SJSA1 (cell line): ENCODE measurements at places on chromosomes 7 and 10.

DNA sequence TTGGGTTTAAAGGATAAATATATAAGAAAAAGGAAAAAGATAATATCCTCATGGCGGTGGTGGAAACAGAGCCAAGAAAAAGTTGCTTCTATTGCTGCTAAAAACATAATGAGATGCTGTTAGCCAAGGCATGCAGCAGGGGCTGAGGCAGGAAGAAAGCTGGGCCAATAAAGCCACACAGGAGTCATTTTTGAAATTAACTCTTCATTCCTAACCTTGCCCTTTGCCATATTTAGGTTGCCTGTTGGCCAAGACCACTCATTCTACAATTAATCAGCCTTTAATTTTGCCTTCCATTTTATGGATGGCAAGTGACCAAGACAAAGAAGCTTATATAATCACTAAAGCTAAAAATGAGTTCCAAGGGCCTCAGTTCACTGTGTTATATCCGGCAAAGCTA, 58.2 kb downstream of the ARMH3 start:
- no peak for DNase-seq

DNA sequence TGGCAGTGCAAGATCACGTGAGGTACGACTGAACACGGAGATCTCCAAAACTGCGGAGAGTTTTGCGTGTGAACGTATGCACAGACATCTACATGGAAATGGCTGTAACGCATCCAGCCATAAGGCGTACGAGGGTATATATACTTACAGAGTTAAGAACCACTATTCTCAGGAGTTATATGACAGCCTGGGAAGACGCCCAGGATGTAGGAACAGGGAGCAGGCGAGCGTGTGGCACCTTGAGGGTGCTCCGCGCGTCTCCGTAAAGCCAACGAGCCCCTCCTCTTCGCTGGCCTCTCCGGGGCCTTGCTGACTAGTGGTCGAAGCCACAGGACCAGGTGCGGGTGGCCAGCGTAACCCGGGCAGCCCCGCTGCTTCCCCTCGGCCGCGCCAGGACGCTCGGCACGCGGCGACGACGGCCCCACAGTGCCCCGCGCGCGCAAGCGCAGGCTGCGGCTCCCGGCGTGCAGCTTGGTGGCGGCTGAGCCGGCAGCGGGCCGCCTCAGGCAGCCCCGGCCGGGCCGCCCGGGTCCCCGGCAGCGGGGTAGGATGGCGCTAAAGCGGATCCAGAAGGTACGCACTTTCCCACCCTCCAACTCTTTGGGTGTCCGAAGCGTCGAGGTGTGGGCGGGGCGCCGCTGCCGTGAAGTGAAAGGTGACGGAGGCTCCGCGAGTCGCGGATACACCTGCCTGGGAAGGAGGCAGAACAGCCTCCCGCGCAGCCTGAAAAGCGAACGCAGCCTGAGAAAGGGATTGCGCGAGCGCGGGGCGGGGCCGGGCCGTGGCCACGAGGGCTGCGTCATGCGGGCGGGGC, at the start of gene UBE2D4:
TSS of gene UBE2D4 (plus strand) at position 453 of the 814 bp plus-strand sequence. CDS start at position 550, 97 bp downstream.
- peak; percentile 62 for DNase-seq

DNA sequence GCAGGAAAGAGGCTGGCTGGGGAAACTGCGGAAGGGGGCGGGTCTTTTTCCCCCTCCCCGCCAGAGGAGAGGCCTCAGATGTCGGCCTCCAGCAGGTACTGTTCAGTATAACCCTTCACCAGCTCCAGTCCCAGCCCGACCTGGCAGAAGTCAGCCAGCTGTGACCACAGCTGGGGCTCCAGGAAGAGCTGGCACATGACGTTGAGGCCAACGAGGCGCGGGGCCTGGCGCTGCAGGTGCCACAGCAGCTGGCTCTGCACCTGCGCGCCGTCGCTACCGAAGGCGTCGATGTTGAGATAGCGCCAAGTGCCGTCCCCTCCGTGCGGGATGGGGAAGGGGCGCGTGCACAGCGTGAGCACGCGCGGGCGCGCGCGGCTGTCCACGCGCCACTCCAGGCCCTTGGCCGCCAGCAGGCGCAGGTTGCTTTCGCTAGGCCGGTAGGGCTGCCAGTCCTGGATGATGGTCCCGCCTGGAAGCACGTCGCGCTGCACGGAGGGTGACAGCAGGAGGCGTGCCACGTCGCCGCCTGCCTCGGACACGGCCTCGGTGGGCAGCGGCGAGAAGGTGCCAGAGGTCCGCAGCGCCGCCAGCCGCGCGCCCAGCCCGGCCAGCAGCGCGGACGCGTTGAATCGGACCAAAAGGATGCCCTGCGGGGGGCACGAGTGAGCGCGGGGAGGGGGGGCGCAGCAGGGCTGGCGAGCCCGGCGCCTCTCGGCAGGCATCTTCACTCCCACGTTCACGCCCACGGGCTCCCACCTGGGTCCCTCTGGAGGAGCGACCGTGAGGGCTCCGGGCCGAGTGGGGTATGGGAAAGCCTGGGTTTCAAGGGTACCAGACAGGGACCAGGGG, 6.9 kb upstream of the VGF start:
- no peak for DNase-seq

DNA sequence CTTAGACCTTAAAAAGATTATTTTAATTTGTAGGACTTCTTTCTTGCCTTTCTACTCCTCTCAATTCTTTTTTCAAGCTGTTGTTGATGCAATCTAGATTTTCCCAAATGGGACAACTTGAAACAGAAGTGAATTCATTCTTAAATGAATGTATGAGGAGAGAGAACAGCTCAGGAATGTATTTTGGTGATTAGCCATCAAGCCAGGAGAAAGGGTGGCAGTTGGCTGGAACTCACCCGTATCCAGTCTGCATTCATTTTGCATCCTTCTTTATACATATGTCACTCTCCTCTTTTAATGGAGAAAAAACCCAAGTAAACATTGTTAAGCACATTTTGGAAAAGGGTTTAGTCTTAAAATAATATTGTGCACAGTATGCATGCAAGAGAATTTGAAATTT, 251.3 kb downstream of the REEP3 start:
- DNase-seq: no peak

- DNase-seq: no peak
Observed at GRCh38 chr10:132888898-132889490, 53.4 kb downstream of the CFAP46 start.

- no peak for DNase-seq
Observed at GRCh38 chr10:3270577-3271316, 98.2 kb upstream of the PITRM1 start.

- DNase-seq: peak; percentile 30
Observed at GRCh38 chr10:43044448-43044921, 32.4 kb upstream of the RET start.

- DNase-seq: no peak
Observed at GRCh38 chr7:1054861-1055450, 10.6 kb downstream of the GPR146 start.

DNA sequence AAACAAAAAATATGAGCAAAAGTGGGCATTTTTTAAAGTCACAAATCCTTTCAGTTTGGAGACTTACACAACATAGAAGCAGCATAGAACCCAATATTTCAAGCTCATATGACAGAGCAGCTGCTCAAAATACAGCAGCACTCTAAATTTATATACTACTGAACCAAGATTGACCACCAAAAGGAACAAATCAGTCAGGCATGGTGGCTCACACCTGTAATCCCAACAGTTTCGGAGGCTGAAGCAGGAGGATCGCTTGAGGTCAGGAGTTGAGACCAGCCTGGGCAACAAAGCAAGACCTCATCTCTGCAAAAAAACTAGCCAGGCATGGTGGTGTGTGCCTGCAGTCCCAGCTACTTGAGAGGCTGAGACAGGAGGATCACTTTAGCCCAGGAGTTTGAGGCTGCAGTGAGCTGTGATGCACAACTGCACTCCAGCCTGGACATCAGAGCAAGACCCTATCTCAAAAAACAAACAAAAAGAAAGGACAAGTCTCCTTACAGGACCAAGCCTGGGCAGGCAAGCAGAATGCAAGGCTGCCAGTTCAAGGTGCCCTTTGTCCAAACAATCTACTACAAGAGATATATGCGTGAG, 40.0 kb downstream of the PARD3 start:
- no peak for DNase-seq

DNA sequence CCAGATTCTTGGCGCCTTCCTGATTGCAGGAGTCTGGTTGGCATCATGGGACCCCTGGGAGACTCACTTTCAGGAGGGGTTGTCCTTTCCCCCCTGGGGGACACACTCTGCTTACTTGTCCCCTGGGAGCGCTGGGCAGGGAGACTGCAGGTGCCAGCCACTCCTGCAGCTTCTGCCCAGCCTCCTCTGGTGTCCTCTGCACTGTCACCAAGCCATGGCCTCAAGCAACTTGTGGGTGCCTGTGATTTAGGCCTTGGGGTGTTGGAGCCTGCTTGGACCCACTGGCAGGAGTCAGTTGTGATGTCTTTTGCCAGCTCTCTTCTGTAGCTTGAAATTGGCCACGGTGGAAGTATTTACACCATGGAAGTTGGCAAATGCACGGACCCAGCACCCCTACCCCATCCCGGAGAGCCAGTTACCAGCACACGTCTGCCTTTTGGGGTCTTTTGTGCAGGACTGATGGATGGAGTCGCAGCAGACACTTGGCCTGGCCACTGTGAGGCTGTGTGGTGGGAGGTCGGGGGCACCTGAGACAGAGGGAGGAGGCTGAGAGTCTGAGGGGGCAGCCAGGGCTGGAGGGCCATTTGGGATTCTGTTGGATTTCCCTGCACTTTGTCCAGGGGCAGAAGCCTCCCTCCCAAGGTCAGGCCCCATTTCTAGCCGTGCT, 104.7 kb downstream of the LHPP start:
- no peak for DNase-seq

GRCh38 chr10:870564-871166, 60.8 kb downstream of the LARP4B start:
- DNase-seq: no peak

GRCh38 chr7:157337316-157338149, 729 bp downstream of the DNAJB6 start:
- peak; percentile 57 for DNase-seq

DNA sequence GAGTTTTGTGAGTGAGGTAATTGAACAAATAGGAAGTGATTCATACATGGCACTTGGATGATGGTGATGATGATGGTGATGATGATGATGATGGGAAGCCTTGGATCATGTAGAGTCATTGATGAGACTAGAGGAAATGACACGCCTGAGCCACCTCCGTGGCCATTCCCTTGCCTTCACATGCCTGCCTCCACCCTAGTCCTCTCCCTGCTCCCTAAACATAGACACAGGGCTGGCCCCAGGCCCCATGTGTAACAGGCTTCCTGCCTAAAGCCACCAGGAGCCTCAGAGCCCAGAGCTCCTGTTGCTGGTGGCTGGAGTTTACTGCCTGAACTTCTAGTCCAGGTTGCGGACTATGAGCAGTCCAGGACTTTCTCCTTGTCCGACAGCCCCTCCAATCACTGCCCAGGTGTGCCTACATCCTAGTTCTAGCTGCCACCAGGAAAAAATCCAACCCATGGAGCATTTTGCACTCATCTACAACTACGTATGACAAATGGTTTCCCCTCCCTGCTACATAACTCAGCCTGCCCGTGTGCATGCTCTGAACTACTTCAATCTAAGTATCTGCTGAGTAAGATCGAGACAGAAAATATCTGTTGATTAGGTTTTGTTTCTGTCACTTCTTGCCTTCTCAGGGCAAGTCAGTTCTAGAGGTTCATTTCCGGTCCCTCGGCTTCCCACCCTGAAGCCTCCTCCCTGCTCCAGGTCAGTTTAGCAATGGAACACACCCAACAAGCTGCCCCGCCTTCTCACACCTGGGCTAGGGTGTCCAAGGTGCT, 35.5 kb upstream of the KDM7A start:
- no peak for DNase-seq

DNA sequence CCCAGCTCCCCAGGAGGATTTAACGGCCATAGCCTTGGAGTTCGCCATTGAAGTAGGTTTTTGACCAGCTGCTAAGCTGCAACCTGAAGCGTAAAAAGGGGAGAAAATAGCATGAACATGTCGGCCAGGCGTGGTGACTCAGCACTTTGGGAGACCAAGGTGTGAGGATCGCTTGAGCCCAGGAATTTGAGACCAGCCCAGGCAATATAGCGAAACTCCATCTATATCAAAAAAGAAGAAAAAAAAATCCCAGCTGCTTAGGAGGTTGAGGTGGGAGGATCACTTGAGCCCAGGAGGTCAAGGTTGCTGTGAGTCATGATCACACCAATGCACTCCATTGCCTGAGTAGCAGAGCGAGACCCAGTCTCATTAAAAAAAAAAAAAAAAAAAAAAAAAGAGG, 32.2 kb upstream of the MCU start:
- DNase-seq: no peak

DNA sequence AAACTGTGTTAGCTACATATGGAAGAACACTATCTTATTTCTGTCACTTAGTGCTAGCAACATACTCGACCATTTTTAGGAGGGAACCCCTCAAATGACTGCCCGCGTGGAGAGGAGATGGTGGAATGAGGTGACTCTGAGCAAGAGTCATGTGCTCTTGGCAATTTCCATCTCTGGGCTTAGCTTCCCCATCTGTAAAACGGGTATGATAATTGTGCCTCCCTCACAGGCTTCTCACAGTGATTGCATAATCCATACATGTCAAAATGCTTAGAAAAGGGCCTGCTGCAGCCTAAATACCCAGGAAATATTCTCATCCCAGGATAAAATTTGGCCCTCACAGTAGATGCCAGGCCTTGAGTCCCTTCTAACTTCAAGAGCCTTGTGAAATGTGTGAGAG, 86.6 kb downstream of the WDFY4 start:
- DNase-seq: no peak

GRCh38 chr10:21314906-21315644, 210.4 kb downstream of the SKIDA1 start:
- DNase-seq: peak; percentile 58
